GM12865 (cell line): ENCODE measurements at places on chromosomes 12 and 14.
A peak's percentile ranks its signal among the peaks of the same experiment; 100 is the strongest.

DNA sequence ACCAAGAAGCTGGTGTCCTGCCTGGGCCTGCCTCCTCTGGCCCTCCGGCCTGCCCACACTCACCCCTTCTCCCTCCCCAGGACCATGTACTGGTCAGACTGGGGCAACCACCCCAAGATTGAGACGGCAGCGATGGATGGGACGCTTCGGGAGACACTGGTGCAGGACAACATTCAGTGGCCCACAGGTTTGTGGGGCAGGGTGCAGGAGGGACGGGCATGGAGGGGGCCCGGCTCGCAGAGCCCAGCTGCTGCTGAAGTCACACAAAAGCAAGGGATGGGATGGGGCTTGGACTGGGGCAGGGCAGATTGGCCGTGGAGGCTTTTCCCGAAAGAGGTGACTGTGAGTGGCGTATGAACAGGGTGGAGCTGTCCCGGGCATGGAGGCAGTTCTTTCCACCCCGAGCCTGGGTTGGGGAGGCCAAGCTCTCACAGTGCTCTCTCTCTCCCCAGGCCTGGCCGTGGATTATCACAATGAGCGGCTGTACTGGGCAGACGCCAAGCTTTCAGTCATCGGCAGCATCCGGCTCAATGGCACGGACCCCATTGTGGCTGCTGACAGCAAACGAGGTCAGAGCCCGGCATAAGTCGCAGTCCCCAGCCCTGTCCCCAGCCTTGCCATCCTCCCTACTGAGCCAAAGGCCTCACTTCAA is 7.8 kb upstream of the NXPH4 start:
- no peak for DNase-seq

GRCh38 chr12:105721051-105721825 is 390.7 kb downstream of the C12orf75 start:
- DNase-seq = peak; percentile 59

- DNase-seq = no peak
Observed at GRCh38 chr14:76201162-76201561, 49.4 kb downstream of the GPATCH2L start.

DNA sequence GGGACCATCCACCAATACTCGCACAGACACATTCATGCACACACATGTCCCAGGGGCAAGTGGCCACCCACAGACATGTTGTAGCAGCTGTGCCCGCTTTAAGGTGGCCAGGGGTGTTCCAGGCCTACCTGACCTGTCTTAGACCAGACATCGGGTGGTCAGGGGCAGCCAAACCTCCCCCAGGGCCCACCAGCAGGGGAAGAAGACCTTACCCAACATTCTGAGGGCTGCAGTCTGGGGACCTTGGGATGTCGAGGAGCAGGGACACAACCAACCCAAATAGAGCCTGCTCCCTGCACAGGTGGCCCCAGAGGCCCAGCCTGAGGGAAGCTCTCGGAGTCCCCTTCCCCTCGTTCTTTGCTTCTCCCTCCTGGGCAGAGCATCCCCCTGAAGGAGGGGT is 1.7 kb upstream of the TMEM119 start:
- DNase-seq = no peak

GRCh38 chr14:91996948-91997371 is 42.9 kb downstream of the TRIP11 start:
- DNase-seq = peak; percentile 45

DNA sequence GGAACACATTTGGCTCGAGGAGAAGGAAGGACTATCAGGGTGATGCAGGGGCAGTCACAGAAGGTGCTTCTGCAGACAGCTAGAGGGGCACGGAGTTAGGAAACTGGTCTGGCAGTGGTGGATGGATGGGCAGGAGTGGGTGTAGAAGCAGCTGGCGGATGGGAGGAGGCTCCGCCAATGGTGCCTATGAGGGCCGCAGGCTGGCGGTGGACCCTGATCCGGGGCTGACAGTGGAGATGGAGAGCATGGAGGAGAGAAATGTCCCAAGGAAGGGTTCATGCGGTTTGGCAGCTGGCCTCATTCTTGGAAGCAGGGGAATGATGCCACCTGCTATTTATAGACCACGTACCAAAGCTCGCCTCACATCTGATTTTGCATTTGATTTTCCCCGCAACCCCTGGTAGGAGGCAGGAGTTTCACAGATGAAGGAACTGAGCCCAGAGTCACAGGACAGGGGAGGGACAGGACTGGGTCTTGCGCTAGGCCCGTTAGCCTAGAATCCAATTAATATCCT is 237.1 kb downstream of the FOXN3 start:
- DNase-seq = no peak

DNA sequence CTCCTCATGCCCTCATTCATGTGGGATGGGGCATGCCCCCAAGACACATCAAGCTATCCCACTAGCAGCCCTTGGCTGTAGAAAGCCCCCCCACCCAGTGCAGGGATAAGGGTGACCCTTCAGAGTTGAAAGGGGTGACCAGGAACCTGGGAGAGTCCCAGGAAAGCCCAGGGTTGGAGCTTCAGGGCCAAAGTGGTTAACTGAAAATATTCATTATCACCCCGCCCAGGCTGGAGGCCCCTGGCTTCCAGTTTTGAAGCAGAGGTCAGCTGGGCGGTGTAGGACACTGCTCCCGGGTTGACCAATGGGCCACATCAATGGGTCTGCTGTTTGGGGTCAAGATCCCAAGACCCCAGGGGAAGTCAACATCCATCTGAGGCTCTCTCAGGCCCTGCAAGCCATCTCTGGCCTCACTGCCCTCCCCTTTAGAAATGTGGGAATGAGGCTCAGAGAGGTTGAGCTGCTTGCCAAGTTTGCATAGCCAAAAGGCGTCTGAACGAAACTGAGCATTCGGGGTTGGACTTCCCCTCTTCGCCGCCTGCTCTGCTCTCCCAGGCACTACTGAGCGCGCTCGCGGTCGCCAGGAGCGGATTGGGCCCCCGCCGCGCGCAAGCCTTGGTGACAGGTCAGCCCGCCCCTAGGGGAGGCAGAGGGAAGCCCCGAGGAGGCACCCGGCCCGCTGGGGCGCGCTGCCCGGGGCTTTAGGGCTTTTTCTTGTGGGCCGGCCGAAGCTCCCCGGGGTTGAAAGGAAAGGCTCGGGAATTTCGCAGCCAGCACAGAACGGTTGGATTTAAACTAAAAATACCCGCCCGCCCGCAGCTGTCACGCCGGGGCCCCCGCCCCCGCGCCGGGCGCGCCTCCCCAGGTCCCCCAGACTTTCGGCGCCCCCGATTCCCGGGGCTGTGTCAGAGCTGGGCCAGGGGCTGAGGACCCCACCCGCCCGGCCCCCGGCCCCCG is 576 bp downstream of the SYNE3 start:
- DNase-seq = peak; percentile 95

DNA sequence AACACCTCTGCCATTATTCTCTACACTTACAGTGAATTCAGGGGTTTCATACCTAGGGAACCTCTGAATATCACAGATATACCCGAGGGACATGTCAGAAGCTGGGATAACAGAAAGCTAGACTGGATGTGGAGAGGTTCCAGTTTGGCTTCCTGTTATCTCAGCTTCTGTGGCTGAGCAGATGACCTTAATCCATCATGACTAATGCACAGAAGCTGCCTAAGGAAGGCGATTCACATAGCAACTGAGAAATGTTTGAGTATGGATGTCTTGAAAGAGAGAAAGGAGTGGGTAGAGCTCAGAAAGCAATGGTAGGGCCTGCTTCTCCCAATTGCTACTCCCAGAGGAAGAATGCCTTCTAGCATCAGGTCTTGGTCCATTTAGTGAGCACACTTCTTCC is 187.6 kb downstream of the RMST start:
- DNase-seq = no peak

DNA sequence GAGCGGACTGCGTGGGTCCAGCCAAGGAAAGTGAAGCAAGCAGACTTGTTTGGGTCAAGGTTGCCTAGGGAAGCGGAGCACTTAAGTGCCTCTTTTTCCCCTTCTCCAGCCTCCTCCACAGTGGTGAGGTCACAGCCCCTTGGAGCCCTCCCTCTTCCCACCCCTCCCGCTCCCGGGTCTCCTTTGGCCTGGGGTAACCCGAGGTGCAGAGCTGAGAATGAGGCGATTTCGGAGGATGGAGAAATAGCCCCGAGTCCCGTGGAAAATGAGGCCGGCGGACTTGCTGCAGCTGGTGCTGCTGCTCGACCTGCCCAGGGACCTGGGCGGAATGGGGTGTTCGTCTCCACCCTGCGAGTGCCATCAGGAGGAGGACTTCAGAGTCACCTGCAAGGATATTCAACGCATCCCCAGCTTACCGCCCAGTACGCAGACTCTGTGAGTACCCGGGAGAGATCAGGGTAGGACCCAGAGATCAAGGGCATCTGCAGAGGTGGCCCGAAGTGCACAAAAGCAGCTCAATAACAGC is at the start of gene TSHR:
Gene TSHR, plus strand, starts transcription at position 206 of the 526 bp plus-strand sequence. Its CDS starts 60 bp downstream, at position 266.
- DNase-seq = no peak

DNA sequence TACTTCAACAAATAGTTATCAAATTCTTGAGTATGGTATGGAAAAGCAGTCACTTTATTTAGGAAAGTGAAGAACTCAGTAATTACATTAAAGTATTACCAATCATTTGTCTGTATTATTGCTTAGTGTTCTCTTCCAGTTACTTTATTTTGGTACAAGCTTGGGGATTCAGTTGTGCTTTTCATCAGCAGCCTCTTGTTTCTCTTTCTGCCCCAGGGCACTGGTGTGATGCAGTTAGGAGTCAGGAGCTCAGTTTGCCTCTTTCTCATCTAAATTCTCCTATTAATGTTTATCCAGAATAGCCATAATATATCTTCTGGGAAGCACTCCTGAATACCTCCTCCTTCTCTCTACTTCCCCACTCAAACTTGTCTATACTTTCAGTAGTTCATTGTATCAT is 25.7 kb downstream of the PMCH start:
- DNase-seq = no peak

GRCh38 chr14:65555358-65555757 is 142.8 kb downstream of the FUT8 start:
- DNase-seq = no peak
